ENCODE measurements at places on chromosomes 7 and 10.

DNA sequence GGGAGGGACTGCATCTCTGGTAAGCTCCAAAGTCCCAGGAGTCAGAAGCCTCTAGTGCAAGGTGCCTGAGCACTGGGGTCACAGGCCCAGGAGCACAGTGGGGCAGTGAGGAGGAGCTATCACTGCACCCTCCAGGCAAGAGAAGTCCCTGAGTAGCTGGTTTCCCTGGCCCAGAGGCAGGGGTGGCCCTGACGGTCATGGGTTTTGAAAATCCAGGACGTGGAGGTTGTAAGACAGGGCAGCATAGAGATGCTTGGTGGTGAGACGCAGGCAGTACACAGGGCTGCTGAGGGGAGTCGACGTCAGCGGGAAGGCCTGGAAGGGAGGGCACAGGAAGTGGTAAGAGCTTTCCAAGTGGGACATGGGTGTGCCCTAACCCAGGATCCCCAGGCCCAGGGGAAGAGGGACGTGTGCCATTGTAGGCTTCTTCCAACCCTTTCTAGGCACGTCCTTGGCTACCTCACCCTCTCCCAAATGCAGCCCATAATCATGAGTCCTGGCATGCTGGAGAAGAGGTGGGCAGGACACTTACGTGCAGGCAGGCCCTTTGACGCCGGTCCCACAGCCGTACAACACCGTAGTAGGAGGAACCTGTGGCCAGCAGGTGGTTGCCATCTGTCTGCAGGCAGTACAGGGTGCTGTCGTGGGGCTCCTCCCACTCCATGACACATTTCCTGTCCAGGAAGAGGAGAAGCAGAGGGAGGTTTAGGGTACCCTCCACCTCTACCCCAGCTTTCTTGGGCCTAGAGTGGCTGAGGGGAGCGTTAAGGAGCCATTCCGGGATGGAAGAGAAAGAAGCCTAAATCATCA, 23.2 kb downstream of the DPCD start:
- DNase-seq, result no peak

DNA sequence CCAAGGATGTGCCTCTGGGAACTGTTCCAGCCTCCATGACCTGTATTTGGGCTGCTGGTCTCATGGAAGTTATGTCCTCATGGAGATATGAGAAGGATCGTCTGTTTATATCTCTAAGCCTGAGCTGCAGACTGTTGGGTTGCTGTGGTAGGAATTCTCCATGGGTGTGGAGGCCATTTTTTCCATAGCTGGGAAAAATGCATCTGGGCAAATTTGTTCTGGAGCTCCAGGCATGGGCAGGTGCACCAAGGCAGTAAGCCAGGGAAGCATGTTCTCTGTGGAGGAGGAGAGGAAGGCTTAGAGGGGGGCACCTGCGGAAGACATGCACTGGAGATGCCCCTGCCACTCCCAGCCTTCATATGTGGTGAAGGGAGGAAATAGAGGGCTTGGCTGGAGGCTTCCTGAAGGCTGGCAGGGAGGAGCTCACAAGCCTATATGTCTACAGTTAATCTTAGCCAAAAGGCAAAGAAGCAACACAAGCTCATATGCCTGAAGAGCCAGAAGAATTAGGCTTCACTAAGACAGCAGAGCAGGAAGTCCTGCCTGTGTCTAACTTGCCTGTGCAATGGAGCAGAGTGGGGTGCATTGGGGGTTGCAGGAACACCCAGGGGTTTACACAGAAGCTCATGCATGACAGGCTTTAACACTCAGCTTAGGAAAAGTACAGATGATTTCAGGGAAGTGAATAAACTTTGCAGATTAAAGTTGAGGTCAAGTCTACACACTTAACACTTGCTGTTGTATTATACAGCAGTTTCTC, 35.1 kb upstream of the CXCL12 start:
- DNase-seq, result no peak

GRCh38 chr10:53013201-53013810, 240.7 kb upstream of the MBL2 start:
- no peak for DNase-seq

- no peak for DNase-seq
These were observed 92.8 kb downstream of the MCU start for GRCh38 chr10:72784551-72785351.

- no peak for DNase-seq
These were observed 64.6 kb downstream of the CUX1 start for GRCh38 chr7:101882005-101882421.

- DNase-seq, result no peak
These were observed 69.5 kb upstream of the NFKB2 start for GRCh38 chr10:102326031-102326430.

- no peak for DNase-seq
These were observed 107.8 kb downstream of the ARHGAP22 start for GRCh38 chr10:48496831-48497779.

DNA sequence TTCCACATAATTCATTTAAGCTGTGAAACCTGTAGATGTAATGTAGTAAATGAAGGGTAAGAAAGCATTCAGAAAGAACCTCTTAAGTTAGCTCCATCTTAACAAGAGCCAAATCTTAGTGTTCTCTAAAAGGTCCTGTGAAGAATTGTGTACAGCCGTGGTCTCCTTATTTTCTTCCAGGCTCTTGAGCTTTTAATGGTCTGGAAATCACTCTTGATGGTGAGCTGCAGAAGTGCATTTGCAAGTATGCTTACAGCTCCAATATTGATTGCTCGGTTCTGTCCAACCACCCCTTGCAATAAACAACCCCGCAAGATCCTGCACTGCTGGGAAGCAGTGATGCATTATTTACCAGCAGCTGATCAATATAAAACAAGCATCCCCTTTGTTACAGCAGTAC, 690.8 kb upstream of the FZD8 start:
- no peak for DNase-seq

DNA sequence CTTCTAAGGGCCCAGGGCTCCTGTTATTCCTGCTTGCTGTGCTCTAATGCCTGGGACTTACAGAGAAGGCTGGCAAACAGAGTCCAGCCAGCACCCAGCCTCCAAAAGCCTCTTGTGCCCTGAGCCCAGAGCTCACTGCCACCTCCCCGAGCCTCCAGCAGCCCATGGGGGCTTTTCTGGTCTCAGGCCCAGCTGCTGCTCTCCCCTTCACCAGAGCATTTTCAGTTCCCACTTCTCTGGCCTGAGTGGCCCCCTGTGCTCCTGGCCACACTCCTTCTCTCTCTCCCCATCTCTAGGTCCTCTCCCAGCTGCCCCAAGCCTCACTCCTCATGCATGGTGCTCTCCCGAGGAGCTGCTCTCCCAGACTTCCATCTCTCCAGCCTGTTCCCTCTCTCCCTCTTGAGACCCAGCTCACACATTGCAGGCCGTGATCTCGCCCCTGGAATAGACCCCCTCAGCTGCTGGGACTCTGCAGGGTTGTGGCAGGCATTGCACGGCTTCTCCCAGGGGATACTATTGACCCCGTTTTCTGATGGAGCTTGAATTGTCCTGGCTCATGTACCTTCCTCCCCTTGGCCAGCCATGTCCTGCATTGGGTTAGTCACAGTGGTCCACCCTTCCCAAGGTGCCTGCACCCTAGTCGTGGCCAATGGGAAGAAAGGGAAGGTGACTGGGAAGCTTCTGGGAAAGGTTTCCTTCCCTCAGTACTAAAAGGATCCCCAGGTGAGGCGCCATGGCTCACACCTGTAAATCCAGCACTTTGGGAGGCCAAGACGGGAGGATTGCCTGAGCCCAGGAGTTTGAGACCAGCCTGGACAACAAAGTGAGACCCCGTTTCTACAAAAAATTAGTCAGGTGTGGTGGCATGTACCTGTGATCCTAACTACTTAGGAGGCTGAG, 9.0 kb upstream of the RASSF4 start:
- no peak for DNase-seq

DNA sequence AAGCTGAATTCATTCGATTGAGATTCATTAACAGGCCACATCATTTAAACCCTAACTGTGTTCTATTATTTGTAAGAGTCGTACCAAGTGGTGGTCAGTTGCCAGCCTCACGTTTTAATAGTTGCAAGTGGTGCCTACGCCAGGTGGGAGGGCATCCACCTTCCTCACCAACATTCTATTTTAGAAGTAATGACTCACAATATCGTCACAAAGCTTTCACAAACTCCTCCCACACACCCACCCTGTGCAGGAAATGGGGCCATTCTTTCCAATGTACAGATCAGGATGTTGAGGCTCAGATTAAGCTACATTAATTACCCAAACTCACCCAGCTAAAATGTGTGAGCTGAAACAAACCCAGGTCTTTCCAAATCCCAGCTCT, 77.3 kb upstream of the SAMD8 start:
- DNase-seq, result no peak

GRCh38 chr7:35353481-35353880, 99.6 kb upstream of the TBX20 start:
- DNase-seq, result no peak

Measured in dorsolateral prefrontal cortex (tissue), 122 donors.